Stimulated activated CD4-positive, alpha-beta T cell treated with anti-CD3 and anti-CD28 coated beads, Interleukin-12 subunit alpha, Interleukin-12 subunit beta, amount 100 ng/mL, for 48 hours (primary cell): ENCODE measurements at places on chromosomes 5 and 9.

- no peak for DNase-seq
Measured at GRCh38 chr9:77752554-77752953, 104.4 kb upstream of the GNA14 start.

GRCh38 chr5:589173-589572, 23.0 kb upstream of the CEP72 start:
- no peak for DNase-seq

DNA sequence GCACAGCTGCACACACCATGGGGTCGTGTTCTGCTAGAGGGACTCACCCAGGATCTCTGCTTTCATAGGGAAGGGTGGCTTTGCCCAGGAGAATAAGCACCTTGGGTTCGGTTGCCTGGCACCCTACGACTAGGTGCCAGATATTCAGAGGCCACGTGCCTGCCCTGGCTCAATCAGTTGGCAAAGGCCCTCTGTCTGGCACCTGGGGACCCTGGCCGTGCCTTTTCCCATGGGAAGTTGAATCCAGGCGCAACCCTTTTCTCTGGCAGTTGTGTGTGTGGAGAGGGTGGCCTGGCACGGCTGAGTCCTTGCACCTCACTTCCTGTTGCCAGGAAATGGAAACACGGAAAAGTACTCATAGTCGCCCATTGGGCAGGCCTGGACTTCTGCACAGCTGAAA, 10.2 kb upstream of the ANKH start:
- DNase-seq = no peak

DNA sequence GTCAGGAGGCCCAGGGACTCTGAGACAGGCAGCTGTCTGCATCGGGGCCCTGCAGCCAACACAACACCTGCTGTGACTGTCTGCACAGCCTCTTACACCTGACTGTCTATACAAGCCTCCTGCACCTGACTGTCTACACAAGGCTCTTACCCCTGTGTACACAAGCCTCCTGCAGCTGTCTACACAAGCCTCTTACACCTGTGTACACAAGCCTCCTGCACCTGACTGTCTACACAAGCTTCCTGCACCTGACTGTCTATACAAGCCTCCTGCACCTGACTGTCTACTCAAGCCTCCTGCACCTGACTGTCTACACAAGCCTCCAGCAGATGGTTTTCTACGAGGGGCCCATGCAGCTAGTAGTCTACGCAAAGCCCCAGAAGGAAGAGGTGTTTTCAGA, 18.6 kb downstream of the IRX2 start:
- DNase-seq = no peak

DNA sequence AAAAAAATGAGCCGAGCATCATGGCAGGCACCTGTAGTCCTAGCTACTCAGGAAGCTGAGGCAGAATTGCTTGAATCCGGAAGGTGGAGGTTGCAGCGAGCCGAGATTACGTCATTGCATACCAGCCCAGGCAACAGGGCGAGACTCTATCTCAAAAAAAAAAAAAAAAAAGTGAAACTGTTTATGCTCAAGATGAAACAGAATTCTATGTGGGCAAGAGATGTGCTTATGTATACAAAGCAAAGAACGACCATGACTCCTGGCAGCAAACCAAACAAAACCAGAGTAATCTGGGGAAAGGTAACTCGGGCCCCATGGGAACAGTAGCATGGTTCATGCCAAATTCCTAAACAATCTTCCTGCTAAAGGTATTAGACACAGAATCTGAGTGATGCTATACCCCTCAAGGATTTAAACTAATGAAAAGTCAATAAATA, 32.6 kb upstream of the PLAC8L1 start:
- DNase-seq = no peak

DNA sequence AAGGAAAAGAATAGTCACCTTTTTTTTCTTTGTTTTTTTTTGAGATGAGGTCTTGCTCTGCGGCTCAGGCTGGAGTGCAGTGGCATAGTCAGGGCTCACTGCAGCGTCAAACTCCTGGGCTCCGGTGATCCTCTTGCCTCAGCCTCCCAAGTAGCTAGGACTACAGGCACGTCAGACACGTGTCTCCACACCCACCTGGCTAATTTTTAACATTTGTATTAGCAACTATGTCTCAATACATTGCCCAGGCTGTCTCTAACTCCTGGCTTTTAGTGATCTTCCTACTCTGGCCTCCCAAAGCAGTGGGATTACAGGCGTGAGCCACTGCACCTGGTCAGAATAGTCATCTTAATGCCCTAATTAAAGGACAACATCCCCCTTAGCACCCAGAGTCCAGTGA, 54.4 kb upstream of the CTSL start:
- no peak for DNase-seq
